ENCODE measurements at places on chromosomes 4 and X.

- H3K4me3 ChIP-seq, result no peak overlapping the region
- no peaks in the 10 kb centered on the region for H3K36me3 ChIP-seq
- no peak for DNase-seq
Measured at GRCh38 chr4:86967073-86967472, 32.3 kb downstream of the AFF1 start.

GRCh38 chrX:40448793-40449192 is 132.0 kb upstream of the ATP6AP2 start:
- DNase-seq, result no peak
- no peaks in the 10 kb centered on the region for H3K4me1 ChIP-seq
- no peaks in the 10 kb centered on the region for H3K36me3 ChIP-seq

DNA sequence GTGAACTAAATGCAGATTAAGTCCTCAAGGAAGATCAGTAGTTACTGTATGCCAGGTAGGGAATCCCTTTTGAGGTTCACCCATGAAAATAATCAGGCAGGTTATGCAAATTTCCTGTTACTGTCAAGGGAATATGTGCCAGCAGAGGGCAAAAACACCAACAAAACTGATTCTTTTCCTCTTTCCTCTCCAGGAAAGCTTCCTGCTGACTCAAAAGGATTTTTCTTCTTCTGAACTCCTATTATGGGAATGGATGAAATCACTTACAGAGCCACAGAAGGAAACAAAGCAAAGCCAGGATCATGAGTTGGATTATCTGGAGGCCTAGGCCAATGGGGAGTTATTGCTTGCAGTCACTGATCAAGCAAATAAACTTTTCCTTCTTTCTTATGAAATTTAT is 49.7 kb downstream of the TMPRSS11F start:
- H3K36me3 ChIP-seq, result no peaks in the 10 kb centered on the region
- no peaks in the 10 kb centered on the region for H3K4me1 ChIP-seq
- DNase-seq, result no peak
- H3K27ac ChIP-seq, result no peak overlapping the region

- H3K4me3 ChIP-seq, result no peak overlapping the region
- DNase-seq, result no peak
- H3K27ac ChIP-seq, result no peak overlapping the region
- no peaks in the 10 kb centered on the region for H3K4me1 ChIP-seq
- no peaks in the 10 kb centered on the region for H3K36me3 ChIP-seq
- H3K27me3 ChIP-seq, result no peaks in the 10 kb centered on the region
Measured at GRCh38 chr4:75040703-75041102, 107.8 kb downstream of the PARM1 start.

DNA sequence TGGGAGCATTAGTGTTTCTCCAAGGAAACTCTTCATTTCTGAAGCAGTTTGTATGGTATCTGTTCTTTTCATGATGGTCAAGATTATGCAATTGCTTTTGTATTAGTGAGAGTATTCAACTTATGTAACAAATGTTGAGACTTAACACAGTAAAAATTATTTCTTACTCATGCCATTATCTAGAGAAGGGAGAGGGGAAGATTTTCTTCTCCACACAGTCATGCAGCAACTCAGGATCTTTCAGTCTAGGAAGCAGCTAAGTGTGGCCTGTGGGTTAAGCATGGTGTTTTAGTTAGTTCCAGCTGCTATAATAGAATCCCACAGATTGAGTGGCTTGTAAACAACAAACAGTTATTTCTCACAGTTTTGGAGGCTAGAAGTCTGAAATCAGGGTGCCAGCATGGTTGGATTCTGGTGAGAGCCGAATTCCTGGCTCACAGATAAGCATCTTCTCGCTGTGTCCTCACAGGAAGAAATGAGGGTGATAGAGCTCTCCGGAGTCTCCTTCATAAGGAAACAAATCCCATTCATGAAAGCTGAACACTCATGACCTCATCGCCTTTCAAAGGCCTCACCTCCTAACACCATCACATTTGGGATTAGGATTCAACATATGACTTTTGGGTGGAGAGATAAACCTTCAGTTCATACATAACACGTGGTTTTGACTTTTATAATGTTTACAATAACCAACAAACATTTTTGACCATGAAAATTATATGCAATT is 101.2 kb downstream of the FRMPD4 start:
- H3K27me3 ChIP-seq, result no peaks in the 10 kb centered on the region
- H3K4me3 ChIP-seq, result no peak overlapping the region
- no peak for DNase-seq

DNA sequence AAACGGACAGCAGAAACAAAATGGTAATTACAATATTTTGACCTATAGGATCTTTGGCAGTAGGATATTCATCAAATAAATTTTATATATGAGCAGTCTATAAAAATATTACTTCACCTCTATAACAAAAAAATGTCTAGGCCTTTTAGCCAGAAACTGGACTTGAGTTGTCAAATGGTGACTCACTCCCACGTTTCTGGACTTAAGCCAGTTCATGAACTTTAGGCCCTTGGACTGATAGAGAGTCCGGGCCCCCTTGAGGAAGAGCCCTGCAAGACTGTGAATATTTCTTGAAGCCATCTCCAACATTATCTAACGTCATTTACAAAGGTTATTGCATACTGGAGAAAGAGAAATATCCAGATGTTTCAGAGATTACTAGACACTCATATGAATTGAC is 106.8 kb upstream of the FAM47A start:
- no peak overlapping the region for H3K27ac ChIP-seq
- no peaks in the 10 kb centered on the region for H3K36me3 ChIP-seq
- H3K4me1 ChIP-seq, result no peaks in the 10 kb centered on the region
- no peak overlapping the region for H3K4me3 ChIP-seq
- no peak for DNase-seq
- no peaks in the 10 kb centered on the region for H3K27me3 ChIP-seq

- no peak for DNase-seq
- no peaks in the 10 kb centered on the region for H3K36me3 ChIP-seq
- no peak overlapping the region for H3K4me3 ChIP-seq
- H3K27ac ChIP-seq, result no peak overlapping the region
- no peaks in the 10 kb centered on the region for H3K27me3 ChIP-seq
Measured at GRCh38 chr4:139184129-139184528, 7.1 kb upstream of the ELF2 start.

DNA sequence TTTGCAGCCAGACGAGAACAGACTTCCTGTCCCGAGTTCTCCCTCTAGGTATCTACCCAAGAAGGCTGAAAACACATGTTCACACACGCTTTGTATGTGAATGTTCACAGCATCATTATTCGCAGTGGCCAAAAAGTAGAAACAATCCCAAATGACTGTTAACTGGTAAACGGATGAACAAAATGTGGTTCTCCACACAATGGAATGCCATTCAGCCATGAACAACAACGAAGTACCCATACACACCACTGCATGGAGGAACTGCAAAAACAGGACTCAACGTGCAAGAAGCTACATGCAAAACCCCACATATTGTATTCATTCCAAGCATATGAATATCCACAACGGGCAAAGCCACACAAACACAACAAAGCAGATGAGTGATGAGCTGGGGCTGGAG is 45.0 kb downstream of the PDHA1 start:
- H3K27ac ChIP-seq, result no peak overlapping the region
- no peaks in the 10 kb centered on the region for H3K36me3 ChIP-seq
- H3K27me3 ChIP-seq, result no peaks in the 10 kb centered on the region
- H3K4me1 ChIP-seq, result no peaks in the 10 kb centered on the region
- no peak overlapping the region for H3K4me3 ChIP-seq
- no peak for DNase-seq

Measured in iPS DF 6.9 (cell line).